ENCODE measurements at places on chromosomes 1 and 21.

DNA sequence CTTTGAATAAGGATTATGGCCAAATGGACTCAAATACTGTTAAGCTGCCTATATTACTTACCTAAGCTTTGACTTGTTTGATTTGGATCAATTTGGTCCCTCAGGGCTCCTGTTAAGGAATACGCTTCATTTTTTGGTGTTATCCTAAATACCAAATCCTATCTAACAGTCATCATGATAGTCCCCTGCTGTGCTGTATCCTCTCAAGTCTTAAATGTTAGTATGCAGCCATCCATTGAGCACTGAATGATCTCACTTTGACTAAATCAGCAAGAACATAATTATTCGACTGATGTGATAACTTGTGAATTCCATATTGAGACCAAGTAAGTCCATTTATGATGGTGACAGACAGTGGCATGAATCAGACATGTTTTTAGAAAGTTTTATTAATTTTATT, 53.1 kb upstream of the ATF3 start:
- DNase-seq = no peak

GRCh38 chr1:244329591-244330317, 122.0 kb downstream of the ADSS2 start:
- no peak for DNase-seq

GRCh38 chr1:23895082-23895481, 18.1 kb downstream of the CNR2 start:
- no peak for DNase-seq

- DNase-seq = no peak
These were observed 7.3 kb downstream of the POU2F1 start for GRCh38 chr1:167227934-167228378.

- DNase-seq = no peak
These were observed 60.1 kb upstream of the NEK2 start for GRCh38 chr1:211735208-211736170.

DNA sequence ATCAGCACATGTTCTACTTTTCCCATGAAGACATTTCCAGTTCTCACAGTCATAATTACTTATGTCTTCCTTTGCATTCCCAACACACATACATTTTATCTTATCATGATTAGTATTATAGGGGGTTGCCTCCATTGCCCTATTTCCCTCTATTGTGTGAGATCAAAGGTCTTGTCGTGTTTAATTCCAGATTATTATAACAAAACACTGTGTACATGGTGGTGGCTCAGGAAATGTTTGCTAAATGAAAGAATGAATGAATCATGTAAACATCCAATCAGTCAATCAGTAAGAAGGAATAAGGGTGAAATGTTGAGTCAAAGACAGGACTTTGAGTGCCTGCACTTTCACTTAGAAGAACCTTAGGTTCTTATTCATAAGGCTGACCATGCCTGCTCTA, 376.0 kb downstream of the SMYD3 start:
- DNase-seq = no peak

DNA sequence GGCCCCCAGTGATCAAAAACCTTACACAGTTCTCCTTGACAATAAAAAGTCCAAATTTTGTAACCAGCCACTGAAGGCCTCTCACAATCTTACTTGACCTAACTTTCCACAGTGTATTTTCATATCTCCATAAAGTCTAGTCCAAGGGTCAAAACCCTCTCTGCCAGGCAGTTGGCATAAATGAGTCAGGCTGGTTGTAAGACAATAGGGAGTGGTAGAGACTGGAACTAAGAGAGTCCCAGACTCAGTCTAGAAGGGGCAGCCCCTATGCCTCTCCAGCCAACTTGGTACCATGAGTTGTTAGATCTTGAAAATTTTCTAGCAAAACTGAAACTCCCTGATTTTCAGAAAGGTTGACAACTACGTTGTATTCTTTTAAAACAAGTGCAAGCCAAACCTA, 21.0 kb downstream of the KIF21B start:
- no peak for DNase-seq

- DNase-seq = no peak
These were observed 42.9 kb downstream of the SEC22B start for GRCh38 chr1:120133228-120133927.

All from NCI-H1105 treated with DMSO at 0.1 percent for 48 hours (cell line).